ENCODE measurements at places on chromosomes 13 and 19.

DNA sequence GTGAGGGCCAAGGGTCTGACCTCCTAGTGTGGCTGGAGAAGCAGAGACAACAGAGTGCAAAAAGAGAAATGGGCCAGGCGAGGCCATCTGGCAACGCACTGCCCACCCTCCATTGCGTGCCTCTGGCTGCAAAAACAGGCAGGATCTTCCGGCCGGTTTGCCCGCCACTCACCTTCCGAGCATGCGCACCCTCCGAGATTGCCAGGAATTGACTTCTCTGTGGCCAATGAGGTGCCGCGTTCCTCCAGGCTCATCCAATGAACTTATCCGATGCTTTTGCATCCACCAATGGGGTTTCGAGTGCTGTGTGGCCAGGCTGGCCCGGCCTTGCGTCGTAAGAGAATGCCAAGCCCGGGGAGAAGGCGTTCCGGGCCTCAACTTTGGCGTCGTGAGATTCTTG, at the start of gene TEX101:
Gene TEX101, plus strand, starts transcription at position 337 of the 400 bp plus-strand sequence. CDS start 1,030 bp downstream, outside the sequence.
- no peak for DNase-seq

DNA sequence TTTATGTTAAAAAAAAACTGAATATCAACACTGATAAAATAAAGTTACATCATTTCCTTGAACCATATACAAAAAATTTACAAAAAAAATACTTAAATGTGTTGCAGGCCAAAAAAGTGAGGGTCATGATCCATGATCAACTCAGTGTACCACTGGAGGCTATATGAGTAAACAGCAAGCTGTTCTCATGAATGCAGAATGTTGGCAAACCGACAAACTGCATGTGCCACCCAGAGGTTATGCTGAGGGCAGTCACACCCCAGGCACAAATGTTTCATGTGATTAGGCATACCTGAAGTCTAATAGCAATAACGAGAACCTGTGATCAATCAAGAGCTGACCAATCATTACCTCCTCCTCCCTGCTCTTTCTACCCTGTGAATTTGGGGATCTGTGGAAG, 91.9 kb downstream of the ZNF431 start:
- DNase-seq: no peak

- DNase-seq: no peak
Measured at GRCh38 chr19:46515879-46516350, 20.2 kb upstream of the PNMA8B start.

- DNase-seq: no peak
Measured at GRCh38 chr19:16315825-16316505, 8.7 kb upstream of the KLF2 start.

GRCh38 chr13:102993348-102993747, 72.9 kb downstream of the SLC10A2 start:
- no peak for DNase-seq

- no peak for DNase-seq
Measured at GRCh38 chr19:38210458-38210987, 13.5 kb downstream of the DPF1 start.

- peak; percentile 80 for DNase-seq
Measured at GRCh38 chr19:18294467-18294864, 13.0 kb upstream of the JUND start.

DNA sequence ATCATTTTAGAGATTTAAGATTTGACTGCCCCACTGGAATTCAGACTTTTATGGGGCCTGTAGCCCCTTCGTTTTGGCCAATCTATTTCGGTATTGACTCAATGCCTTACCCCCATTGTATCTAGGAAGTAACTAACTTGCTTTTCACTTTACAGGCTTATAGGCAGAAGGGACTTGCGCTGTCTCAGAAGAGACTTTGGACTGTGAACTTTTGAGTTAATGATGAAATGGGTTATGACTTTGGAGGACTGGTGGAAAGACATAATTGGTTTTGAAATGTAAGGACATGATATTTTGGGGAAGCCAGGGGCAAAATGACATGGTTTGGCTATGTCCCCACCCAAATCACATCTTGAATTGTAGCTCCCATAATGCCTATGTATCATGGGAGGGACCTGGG, 463.0 kb upstream of the KLHL1 start:
- no peak for DNase-seq

- no peak for DNase-seq
Measured at GRCh38 chr19:42191330-42191729, 26.1 kb downstream of the DEDD2 start.

- DNase-seq: no peak
Measured at GRCh38 chr13:90455823-90456222, 891.7 kb upstream of the MIR17HG start.

- no peak for DNase-seq
Measured at GRCh38 chr19:33736158-33736557, 60.5 kb upstream of the KCTD15 start.

- DNase-seq: no peak
Measured at GRCh38 chr13:35471706-35472322, 4.7 kb downstream of the MAB21L1 start.

GRCh38 chr13:110938662-110939421, 24.0 kb upstream of the ANKRD10 start:
- no peak for DNase-seq

- no peak for DNase-seq
Measured at GRCh38 chr13:113666329-113666670, 719 bp upstream of the GRK1 start.

DNA sequence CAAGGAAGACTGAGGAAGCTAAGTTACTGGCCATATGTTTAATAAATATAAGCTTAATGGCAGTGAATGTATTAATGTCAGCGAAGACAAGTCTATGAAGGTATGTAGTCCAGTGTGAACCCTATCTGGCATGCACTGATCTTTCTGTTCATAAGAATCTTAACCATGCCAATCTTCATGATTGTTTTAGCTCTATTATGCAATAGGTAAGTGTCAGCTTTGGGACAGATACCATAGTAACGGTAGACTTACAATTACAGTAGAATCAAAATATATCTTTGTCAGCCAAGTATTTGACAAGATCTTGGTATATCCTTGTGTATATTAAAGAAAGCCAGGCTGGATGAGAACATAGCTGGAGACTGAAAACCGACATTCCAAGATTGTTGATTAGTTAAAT, 428.5 kb downstream of the SPRY2 start:
- no peak for DNase-seq

- no peak for DNase-seq
Measured at GRCh38 chr19:2678044-2678671, 24.3 kb downstream of the GNG7 start.

- no peak for DNase-seq
Measured at GRCh38 chr19:54002495-54003315, 11.3 kb downstream of the CACNG6 start.

DNA sequence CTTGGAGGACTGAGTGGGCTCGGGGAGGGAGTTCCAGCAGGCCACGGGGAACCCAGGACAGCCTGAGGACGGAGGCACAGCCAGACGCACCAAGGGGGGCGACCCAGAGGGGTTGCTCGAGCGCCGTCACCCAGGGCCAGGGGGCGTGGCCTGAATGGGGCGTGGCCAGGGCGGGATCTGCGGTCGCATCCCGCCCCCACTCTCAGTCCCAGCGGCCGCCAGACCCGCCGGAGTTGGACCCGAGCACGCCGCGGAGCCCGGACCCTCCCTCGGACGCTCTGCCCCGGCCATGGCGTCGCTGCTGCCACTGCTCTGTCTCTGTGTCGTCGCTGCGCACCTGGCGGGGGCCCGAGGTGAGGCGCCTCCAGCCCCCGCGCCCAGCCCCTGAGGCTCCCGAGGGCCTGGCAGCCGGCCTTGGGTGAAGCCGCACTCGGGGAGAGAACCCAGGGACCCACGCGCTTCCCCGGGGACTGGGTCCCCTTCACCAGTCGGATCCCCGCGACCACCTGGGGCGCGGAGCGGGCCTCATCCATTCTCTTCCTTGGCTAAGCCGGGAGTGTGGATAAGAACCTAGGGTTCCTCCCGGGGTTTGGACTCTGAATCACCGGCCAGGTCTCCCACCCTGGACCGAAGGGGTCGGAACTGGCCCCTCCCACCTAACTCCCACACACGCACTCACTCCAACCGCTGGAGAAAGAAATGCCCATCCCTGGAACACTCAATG, at the start of gene CILP2:
Gene CILP2, plus strand, starts transcription at position 205 of the 724 bp plus-strand sequence. Its CDS starts 85 bp downstream, at position 290.
- DNase-seq: no peak

DNA sequence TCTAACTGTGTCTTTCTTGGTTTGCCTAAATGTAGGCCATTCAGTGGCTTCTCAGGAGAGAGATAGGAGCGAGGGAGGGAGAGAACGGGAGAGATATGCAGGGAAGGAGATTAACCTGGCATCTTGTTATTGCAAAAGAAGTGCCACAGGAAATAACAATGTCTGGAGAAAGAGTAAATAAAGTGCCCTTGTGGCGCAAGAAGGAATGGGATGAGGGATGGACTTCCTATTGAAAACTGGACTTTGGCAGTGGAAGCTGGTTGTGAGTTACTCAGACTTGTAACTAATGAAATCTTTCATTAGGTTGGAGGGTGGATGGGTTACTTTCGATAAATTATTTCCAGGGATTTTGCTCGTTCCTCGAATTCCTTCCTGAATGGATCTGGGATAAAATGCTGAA, 136.1 kb downstream of the LACC1 start:
- no peak for DNase-seq

- DNase-seq: peak; percentile 46
Measured at GRCh38 chr19:35879770-35880317, 11.5 kb downstream of the APLP1 start.

GRCh38 chr19:5048727-5049553, 80.0 kb downstream of the KDM4B start:
- DNase-seq: no peak

- DNase-seq: no peak
Measured at GRCh38 chr19:38274739-38275138, 10.4 kb downstream of the SPINT2 start.

GRCh38 chr13:111183087-111183645, 68.1 kb downstream of the ARHGEF7 start:
- DNase-seq: peak; percentile 76

DNA sequence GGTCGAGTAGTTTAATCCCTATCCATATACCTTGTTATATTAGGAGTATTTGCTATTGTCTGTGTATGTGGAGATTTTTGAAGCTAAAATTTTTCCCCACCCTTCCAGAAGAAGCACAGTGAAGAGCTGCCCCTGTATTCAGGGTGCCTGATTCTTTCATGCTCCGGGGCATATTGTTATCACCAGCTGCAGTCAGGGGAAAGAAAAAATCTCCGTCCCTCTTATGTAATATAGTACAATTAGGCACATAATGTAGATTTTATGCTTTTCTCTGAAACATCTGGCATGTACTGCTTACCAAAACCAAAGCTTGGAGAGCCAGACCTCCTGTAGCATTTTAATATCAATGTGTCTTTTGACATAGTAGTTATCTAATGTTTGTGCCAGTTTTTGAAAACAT, 214.9 kb upstream of the EDNRB start:
- no peak for DNase-seq

GRCh38 chr13:98875146-98875729, 102.6 kb downstream of the DOCK9 start:
- no peak for DNase-seq

All from naive thymus-derived CD4-positive, alpha-beta T cell (primary cell).